ENCODE measurements at places on chromosomes 3 and 15.

DNA sequence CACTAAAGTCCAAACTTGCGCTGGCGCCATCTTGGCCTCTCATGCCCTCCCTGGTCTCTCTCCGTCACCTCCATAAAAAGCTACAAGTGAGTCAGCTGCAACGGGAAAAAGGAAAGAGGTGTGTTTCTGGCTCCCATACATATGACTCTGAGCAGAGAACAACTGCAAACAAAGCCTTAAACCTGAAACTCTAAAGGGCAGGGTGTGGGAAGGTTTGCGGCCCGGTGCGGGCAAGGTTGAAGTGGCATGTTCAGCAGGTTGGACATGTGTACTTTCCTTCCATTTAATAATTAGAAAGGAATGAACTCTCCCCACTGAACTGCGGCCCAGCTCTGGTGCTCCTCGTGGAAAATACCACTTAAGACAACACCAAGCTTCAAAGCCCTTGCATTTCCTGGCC lies 59.0 kb upstream of the PPARG start:
- no peak for DNase-seq

DNA sequence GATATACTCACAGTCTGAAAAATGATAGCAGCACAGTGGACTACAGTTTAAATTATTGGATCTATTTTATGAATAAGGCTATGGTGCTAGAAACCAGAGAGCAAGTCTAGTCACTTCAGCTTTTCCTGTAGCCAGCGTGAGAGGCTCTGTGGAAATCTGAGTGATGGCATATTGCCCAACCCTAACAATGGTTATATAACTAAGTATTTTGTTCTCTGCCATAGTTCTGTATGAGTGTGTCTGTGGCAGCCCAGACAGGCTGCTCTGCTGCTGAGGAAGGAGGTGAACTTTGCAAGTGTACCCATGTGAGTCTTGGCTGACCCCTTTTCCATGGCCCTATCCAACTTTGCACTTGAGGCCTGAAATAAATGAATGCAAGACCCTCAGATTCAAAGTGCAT lies 105.7 kb downstream of the LRTM1 start:
- DNase-seq, result peak; percentile 66

DNA sequence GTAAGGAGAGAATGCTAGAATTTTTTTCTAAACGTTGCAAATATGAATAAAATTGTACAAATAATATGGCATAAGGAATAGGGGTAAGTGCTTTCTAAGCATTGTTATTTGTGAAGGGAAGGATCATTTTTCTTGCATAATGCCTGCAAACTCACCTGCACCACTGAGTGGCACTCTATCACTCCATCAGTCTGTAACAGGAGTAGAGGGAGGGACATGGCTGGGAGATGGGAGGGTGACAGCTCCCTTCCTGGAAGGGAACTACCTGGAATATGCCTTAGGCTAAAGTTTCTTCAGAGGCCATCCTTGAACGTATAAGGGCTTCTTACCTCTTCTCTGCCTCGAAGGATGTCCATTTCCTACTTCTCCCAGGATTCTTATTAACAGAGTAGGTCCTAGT lies 3.0 kb downstream of the NAALADL2 start:
- no peak for DNase-seq

- peak; percentile 33 for DNase-seq
Measured at GRCh38 chr3:36729204-36730056, 34.9 kb downstream of the DCLK3 start.

GRCh38 chr3:25021816-25022215 lies 406.2 kb upstream of the RARB start:
- peak; percentile 20 for DNase-seq

DNA sequence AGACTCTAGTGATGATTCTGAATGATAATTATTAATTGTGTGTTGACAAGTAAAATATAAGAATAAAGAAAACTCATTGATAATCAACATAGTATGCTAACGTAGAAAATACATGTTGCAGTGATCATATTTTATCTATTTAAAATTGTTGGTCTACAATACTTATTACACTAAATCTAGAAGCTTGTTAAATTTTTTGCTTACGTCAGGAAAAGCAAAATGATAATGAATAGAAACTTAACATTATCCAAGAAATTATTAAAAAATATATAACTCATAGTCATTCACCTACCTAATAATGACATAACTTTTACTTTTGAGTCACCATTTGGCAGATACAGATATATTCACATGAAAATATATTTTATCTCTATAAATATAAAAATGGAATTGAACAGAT lies 984.1 kb downstream of the PLOD2 start:
- DNase-seq, result no peak

GRCh38 chr3:152309535-152310307 lies 41.0 kb downstream of the MBNL1 start:
- DNase-seq, result no peak

DNA sequence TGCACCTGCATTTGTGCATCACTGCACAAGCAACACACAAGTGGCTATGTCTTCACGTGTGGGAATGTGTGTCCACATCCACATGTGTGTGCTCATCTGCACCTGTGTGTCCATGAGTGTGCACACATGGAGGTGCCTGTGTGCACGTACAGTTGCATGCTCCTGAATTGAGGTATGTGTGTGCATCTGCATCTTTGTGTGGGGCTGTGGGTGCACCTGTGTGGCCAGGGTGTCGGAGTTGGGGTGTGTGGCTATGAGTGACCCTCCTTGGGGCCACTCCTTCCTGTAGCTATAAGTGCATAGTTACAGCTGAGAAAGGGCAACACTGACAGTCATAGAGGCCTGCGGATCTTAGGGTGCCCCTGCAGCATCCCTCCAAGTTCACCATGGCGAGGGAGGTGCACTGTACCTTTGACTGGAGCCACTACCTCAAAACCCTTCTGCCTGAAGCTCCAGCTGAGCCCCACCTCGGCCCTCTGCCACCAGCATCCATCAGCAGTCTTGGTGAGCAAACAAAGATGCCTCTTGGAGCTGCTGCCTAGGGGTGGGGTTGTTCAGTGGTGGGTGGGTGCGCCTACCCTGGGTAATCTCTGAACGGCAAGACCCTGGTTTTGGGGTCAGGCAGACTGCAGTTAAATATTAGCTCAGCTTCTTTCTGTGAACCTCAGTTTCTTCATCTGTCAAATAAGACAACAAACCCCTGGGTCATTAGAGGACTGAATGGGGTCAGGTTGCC lies 5.2 kb upstream of the HHATL start:
- DNase-seq, result no peak

DNA sequence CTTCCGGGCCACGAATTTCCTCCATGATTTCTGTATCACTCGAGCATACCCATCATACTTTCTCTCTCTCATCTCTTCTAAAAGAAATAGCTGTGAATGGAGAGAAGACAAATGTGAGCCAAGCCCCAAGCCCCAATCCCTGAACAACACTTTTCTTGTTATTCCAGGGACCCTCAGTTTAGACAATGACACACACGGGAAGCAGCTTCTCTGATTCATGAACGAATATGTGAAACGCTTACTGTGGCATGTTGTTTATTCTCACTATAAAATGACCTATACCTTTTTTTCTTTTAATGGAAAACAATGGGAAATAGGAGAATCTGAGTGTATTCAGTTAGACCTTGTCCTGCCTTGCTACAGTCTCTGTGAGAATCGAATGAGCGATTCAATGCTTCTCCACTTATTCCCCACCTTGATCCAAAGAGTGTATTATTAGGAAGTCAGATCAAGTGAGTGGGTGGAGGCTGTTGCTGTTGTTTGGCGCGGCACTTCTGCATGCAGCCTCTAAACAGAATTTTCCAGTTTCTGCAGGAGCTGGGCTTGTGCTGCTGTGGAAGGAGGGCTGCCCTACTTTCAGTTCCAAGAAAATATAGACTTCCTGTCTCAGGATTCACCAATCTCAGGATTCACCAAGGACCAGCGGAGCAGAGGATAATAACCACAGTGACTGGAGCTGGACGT lies 32.4 kb upstream of the LDHAL6B start:
- no peak for DNase-seq

GRCh38 chr3:94234177-94234788 lies 171.4 kb downstream of the NSUN3 start:
- peak; percentile 26 for DNase-seq

DNA sequence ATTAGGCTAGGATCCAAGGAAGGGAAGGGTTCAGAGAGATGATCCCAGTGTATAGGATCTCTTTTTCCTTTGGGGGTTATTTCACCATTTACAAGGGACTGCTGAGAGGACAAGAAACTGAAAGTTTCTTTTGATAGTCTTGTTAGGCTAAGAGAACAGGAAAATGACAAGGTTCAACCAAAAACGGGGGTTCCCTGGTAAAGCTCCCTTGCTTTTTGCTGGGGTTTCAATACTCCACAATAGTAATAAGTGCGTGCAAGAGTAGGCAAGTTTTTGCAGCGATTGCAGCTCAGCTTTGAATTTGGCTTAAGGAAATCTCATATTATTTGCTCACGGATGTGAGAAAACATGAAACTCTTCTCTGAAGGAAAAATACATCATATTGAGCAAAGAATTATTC lies 18.8 kb upstream of the SUSD5 start:
- no peak for DNase-seq

- DNase-seq, result no peak
Measured at GRCh38 chr3:114394551-114394950, 100.7 kb downstream of the TIGIT start.

DNA sequence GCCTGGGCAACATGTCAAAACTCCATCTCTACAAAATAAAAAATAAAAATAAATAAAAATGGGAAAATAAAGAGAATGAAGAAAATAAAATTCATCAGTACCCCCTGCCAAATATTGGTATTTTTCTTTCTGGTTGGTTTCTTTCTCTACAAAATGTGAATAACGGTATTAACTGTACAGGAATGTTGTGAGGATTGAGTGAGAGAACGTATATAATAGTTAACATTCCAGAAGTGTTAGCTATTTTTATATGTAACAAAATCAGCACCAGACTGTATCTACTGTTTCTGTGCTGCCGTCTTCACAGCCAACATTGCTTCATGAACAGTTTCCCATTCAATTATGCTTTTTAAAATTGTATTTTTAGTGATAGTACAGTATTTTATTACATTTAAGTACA lies 25.5 kb upstream of the RNU6-1 start:
- no peak for DNase-seq

GRCh38 chr3:190077395-190078045 lies 43.2 kb downstream of the P3H2 start:
- DNase-seq, result no peak

GRCh38 chr3:189389346-189389745 lies 217.6 kb downstream of the TPRG1 start:
- no peak for DNase-seq

- DNase-seq, result no peak
Measured at GRCh38 chr15:81072551-81072950, 61.5 kb upstream of the CFAP161 start.

DNA sequence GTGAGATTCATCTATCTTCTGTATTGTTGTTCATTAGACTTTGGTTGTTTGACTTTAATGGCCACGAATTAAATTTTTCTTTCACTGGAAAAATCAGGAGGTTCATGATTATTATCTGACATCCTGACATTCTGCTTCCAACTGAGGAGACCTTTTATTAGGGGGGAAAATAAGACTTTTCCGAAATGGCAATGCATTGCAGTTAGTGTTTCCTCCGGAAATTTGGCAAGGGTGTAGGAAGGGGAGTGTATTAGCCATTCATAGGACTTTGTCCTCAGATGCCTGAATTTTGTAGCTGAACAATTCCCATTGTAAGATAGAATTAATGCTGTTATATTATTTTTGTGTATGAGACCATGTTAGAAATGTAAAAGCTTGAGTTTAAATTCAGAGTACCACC lies 450.6 kb upstream of the TGFBR2 start:
- no peak for DNase-seq

GRCh38 chr15:83695246-83695645 lies 41.3 kb downstream of the ADAMTSL3 start:
- DNase-seq, result no peak

- peak; percentile 40 for DNase-seq
Measured at GRCh38 chr3:188624384-188624783, 470.4 kb downstream of the LPP start.

GRCh38 chr3:108406661-108407206 lies 103.7 kb downstream of the MYH15 start:
- DNase-seq, result peak; percentile 76

GRCh38 chr3:54374214-54374852 lies 252.0 kb downstream of the CACNA2D3 start:
- DNase-seq, result no peak

GRCh38 chr3:48064292-48064829 lies 48.1 kb upstream of the MAP4 start:
- DNase-seq, result no peak

- DNase-seq, result peak; percentile 99
Measured at GRCh38 chr15:45279024-45279698, 27.1 kb downstream of the SLC28A2 start.

GRCh38 chr3:69738315-69738714 lies 949 bp upstream of the MITF start:
- DNase-seq, result peak; percentile 33

GRCh38 chr3:39254806-39255449 lies 24.9 kb downstream of the CX3CR1 start:
- DNase-seq, result no peak

DNA sequence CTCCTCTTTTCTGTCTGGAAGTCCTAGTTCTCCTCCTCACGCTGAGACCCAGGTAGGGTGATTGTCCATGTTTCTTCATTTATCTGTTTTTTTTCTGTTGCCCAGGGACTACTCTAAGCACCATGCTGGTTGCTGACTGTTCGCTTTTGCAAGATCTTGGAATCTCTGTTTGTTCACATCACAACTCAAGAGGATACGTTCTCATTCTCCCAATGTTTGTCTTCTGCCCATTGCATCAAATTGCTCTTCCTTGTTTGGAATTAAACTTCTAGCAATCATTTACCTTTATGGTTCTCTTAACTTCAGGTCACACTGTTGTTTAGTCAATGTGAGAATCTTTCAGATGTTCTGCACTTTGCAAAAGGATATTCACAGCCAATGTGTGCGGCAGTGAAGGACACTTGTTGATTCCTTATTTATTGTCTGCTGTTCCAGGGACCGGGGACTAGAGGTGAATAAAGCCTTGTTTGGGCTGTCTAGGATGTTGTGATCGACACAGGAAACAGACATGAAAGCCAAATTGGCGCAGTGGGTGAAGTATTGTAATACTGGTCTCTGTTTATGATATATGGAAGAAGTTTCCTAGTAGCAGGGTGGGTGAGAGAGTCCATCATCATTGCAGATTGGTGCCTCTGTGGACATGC lies 24.5 kb downstream of the LPP start:
- DNase-seq, result no peak

- DNase-seq, result no peak
Measured at GRCh38 chr3:64449026-64449425, 223.8 kb upstream of the PRICKLE2 start.

GRCh38 chr3:149547413-149547812 lies 72.9 kb downstream of the TM4SF4 start:
- DNase-seq, result peak; percentile 70
